Esophagus mucosa (tissue), 1 donor: ENCODE measurements at places on chromosomes 6 and 20.
A peak's percentile ranks its signal among the peaks of the same experiment; 100 is the strongest.

DNA sequence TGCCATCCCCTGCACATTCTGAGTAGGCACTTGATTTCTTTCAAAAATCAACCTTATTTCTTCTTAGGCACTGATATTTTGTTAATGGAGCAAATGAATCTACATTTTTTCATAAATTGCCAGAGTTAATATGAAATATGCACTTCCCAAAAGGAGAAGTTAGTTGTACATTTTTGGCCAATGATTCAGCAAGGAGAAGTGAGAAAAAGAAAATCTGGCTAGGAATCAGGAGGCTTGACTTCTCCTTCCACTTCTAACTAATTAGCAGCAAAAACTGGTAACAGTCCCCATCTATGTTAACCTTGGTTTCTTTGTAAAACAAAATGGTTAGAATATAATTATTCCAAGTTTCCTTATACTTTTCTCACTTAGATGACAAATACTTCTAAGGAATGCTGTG is 7.0 kb upstream of the DSE start:
- no peak for ATAC-seq

DNA sequence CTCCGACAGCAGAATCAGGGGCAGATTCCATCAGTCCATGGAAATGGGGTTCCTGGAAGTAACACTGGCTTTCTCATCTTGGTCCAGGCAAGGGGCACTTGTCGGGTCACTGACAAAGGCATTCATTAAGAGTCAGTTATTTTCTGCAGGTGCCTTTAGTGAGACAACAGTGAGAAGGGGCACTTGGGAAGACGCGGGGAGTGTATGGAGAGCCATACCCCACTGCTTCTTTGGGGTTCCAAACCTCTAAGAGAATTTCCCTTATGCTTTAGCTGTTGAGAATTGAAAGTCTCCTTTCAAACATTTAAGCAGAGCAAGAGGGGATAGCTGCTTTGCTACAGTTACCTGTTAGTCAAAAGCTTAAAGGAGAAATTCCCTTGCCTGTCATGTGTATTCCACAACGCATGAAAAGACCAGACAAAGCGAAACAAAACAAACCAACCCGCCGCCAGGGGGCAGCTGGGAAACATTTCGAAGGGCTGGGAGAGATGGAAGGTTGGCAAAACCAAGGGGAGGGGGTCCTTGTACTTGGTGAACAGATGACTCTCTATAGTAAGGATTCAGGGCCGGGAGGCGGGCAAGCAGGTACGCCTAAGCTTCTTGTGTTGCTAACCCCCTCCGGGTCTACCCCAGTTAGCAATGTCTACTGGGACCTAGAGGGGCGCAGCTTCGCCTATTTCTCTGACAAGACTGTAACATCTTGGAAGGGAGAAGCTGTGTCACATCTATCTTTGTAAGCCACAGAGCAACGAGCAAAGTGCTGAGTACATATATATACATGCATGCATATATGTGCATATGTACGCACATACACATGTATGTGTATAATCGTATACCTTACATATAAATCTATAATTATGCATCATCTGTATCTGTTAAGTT is 474.9 kb upstream of the AGPAT4 start:
- ATAC-seq, result no peak

- peak; percentile 87 for ATAC-seq
Measured at GRCh38 chr6:111589366-111589765, 16.3 kb downstream of the TRAF3IP2 start.

GRCh38 chr6:96610019-96610418 is 47.1 kb downstream of the FHL5 start:
- no peak for ATAC-seq

DNA sequence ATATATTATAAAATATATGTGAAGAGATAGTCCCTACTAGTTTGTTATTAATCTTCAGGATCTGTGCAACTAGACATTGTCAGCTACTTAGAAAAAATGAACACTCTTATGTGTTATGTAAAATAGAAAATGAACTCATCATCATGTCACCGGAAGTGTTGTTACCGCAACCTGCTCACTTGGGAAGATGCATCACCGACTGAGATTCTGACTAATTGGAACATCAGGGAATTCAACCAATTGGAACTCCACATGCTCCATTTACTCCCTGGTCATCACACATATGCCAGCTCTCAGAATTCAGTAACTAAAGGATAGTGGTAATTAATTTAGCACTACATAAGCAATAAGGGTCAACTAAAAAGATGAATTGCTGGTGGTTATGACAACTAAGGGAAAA is 16.7 kb upstream of the B3GAT2 start:
- ATAC-seq, result no peak

DNA sequence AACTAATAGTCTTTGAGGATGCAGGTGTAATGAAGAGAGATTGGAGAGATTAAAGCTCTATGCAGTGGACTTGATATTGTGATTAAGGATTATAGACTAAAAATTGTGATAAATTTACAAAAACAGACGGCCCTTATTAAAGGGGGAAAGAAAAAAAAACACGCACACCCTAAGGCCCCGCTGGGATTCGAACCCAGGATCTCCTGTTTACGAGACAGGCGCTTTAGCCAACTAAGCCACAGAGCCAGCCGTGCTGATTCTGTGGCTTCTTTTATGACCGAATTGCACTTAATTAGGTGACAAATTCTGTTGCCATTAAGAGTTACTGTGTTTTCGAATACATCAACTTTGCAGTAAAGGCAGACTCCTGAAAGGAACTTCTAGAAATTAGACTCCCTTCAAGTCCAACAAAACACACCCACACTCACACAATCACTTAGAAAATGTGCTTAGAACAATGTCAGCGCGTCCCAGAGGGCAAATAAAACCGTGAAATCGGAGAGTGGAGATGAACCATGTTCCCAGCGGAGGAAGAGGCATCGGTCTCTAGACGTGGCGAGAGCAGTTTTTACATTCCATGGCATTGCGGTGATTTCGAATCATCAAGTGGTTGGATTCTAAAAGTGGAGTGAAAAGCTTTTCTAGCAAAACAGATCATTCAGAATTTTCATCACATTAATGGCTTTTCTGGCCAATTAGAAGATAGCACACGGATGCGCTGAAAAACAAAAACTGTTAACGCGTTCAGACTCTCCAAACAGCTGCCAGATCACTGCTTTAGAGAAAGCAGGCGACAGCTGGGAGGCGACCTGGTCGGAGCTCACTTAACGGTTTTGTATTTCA is 122.6 kb downstream of the GPX5 start:
- ATAC-seq, result no peak

DNA sequence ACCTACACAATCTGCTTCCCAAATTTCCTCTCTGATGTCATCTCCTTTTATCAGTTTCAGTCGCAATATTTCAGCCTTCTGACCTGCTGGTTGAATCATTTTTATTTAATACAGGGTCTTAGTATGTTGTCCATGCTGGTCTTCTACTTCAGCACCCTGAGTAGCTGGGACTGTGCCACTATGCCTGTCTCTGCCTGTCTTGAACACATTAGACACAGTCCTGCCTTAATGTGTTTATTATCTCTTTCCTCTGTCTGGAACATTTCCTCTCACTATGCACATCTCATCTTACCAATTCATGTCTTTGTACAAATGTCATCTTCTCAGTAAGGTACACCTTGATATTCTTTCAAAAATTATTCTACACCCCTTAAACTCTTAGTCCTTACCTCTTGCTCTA is 106.5 kb downstream of the THEMIS start:
- no peak for ATAC-seq

- ATAC-seq, result no peak
Measured at GRCh38 chr20:16955971-16956370, 207.8 kb downstream of the OTOR start.

DNA sequence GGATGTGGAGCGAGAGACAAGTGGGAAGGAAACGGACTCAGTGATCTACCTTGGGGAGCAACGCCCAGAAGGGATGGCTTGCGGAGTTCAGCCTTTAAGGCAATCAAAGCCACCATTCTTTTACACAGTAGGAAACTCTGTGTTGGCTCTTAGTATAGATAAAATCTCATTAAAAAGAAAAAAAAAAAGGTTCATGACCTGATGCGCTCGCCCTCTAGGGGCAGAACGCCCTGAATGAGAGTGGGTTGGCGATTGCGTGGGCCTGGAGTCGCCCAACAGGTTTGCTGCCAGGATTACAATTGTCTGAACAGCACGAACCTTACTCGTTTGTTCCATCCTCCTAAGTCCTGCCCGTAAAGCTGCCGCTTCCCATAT is 1.2 kb downstream of the TPD52L1 start:
- peak; percentile 90 for ATAC-seq

DNA sequence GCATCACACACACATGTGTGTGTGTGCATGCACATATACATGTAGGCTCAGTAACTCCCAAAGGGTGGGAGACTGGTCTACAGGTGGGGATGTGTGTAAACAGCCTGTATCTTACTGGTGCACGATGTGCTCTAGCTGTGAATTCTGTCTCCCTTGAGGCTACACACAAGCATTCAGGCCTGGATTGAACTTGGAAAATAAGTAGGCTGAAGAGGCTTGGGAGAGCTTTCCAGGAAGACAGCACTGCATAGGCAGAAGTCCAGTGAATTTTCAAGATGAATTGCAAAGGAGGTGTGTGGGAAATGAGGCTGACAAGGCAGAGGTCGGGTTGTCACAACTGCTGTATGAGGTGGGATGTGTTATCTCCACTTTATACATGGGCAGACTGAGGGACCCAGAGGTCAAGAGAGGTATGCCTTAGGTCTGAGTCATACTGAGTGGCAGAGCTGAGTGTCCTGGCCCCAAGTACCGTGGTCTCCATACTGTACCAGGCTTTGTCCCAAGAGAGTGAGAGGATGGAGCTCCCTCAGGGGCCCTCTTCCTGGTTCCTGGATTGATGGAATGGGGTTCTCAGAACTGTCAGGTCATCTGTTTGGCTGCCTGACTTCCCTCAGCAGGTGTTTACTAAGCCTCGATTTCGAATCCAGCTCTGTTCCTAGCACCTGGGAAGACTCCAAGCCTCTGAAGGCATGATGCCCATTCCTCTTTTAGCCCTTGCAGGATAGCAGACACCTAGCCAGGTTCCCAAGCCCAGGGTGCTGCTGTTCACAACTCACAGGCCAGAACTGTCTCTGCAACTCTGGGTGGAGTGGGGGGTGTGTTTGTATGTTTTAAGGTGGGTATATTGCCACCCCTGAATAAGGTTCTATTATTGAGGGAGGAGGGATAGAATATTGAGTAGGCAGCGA is 14.4 kb downstream of the SNPH start:
- ATAC-seq, result no peak

DNA sequence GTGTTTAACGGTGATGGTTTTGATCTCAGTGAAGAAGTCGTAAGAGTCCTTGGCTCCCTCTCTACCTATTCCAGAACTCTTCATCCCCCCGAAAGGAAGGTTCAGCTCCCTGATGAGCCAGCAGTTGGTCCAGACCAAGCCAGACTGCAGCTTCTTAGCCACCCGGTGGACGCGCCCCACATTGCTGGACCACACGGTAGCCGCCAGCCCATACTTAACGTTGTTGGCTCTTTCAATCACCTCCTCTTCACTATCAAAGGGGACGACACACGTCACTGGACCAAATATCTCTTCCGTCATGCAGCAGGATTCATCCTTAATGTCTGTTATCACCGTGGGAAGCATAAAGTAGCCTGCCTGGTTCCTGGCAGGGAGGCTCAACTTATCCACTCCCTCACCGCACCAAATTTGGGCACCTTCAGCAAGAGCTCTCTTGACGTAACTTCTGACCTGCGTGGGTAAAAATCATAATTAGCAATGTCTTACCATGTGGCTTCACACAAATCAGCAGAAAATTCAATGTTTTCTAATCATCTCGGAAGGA is 31.4 kb downstream of the ALDH8A1 start:
- ATAC-seq, result no peak

DNA sequence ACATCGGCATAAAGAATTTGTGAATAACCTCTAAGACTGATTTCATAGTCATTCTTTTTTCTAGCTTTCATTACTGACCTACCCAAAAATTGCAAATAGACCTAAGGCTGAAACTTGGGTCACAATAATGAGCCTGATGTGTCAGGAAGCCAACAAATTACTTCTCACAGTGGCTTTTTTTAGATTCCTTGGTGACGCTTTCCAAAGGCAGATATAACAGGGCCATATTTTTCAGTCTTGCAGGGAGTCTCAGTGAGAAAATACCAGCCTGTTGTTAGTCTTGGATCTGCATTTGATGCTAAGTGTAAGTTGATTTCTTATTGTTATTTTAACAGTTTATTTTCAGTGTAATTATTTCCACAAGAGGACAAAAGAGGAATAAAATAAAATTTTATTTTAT is 179.7 kb downstream of the KHDC1L start:
- ATAC-seq, result no peak

DNA sequence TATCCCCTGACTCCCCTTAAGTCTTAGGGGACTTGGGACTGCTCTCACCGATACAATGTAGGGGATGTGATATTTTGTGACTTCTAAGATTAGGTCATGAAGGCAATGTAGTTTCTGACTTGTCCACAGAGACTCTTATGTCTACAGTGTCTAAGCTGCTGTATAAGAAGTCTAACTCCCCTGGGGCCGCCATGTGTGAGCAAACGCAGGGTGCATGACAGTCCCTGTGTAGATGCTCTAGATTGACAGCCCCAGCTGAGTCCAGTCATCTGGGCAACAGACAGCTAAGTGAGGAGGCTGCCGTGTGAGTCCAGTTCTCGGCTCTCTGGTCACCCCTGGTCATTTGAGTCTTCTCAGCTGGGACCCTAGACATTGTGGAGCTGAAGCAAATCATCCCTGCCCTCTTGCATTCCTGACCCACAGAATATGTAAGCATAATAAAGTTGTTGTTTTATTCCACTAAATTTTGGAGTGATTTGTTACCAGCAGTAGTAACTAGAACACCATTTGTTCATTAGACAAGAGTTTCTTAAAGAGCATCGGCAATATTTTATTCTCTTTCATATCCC is 743.3 kb upstream of the CHD6 start:
- no peak for ATAC-seq

- no peak for ATAC-seq
Measured at GRCh38 chr6:131116755-131117360, 18.4 kb upstream of the AKAP7 start.

DNA sequence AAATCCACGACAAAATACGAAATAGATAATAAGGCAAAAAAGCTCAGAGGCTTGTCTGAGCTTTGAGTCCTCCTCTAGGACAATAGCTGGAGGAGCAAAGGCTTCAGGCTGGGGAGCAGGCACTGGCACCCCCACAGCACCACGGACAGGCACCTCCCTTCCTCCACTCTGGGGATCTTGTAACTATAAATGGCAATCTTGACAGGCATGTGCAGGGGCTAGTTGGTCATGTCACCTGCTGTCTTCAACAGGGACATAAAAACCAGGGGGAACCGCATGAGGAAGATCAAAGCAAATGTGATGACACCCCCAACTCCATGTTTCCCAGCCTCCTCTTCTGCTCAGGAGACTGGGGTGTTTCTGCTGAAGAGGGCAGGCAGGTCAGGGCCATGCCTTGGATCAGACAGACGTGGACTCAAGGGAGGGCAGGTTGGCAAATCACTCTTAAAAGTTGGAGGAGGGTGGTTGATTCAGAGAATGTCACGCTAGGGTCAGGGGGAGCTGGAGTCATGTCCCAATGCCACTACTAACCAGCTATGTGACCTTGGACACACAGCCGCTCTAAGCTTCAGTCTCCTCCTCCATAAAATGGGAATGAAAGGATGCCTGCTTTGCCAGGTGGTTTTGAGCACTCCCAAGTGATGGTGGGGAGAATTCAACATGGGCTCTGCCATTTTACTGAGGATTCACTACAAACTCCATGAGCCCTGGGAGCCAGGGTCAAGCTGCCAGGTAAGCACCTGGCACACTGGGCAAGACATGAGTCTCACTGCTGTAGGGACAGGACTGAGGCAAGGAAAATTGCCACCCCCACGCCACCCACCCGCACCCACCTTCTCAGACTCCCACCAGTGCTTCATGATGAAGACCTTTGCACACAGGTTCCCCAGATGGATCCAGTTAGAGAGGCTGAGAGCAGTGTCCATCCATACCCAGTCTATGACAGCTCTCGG is 48.0 kb downstream of the NPEPL1 start:
- ATAC-seq, result no peak
